ENCODE measurements at places on chromosomes 5 and 9.
A peak's percentile ranks its signal among the peaks of the same experiment; 100 is the strongest.

GRCh38 chr5:8366266-8366665, 497.3 kb downstream of the MTRR start:
- peak; percentile 41 for DNase-seq

DNA sequence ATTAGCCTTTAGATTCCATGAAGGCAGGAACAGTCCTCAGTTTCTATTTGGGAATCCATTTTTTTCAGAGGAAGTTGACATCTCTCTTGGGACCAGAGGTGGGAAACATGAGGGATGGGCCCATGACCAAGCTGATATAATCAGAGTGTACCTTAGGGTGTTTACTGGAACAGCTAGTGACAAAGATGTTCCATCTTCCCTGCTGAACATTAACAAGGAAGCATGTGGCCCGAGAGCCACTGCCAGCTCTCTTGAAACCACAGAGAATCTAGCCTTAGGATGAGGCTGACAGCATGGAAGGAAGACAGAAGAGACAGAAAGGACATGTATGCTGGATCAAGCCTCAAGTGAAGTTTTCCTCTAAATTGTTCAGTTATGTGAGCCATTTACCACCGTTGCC, 16.0 kb downstream of the AQP3 start:
- DNase-seq, result no peak

DNA sequence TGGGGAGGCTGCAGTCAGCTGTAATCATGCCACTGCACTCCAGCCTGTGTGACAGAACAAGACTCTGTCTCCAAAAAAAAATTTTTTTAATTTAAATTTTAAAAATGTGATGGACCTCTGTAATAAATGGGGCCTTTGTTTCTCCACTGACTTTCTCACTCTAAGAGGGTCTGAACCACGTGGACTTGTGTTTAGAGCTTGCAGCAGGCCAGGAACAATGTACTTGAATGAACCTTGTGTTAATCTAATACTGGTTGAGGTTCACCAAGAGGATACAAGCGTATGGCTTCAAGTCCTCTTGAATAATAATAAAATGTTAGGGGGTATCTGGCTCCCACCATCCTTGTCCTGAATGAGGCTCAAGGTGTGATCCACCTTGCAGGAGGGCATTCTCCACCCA, 14.4 kb upstream of the SLC2A8 start:
- no peak for DNase-seq

- DNase-seq, result no peak
These were observed 505.7 kb upstream of the ARRDC3 start for GRCh38 chr5:91888810-91889209.

- DNase-seq, result no peak
These were observed 255.3 kb upstream of the SMARCA2 start for GRCh38 chr9:1759771-1760300.

- DNase-seq, result no peak
These were observed 39.9 kb downstream of the DUSP1 start for GRCh38 chr5:172730981-172731679.

- no peak for DNase-seq
These were observed 28.0 kb upstream of the IRX2 start for GRCh38 chr5:2779459-2779858.

DNA sequence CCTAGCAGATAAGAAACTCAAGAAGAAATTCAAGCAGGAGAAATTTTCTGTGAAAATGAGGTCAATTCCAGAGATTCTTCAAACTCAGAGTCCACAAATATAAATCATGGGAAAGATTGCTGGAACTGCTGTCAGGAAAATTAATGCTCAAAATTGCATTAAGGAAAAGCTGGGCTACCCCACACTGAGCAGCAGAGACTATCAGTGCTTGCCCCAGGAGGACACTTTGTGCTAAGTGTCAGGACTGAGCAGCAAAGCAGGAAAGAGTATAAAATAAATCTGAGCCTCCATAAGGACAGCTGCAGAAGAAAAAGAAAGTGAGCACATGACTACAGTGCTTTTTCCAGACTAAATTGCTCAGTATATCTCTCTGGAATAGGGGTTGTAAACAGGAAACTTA, 81.6 kb downstream of the RGS7BP start:
- no peak for DNase-seq

- no peak for DNase-seq
These were observed 59.3 kb downstream of the PSD2 start for GRCh38 chr5:139854953-139855352.

DNA sequence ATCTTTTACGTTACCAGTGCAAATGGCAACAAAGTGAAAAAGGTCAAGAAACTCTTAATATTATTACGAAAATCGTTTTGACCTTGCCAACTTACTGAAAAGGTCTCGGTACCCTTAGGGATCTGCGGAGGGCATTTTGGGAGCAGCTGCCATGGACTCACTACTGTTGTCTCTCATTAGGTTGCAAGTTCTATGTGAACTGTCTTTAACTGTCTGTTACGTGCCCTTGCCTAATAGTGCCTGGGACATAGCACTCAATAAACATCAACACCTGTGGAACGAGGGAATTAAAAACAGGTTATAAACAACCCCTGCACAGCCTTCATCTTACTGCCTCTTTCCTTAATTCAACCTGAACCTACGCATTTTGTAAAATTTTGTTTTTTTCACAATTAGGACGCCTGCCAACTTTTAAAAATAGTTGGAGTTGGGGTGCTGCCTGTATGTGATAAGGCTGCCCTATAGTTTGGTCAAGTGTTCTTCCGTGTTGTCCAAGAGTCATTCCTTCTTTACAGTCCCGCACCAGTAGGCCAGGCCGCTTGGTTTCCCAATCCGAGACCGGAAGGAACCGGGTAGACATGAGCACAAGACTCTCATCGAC, 527 bp upstream of the SREK1 start:
- DNase-seq, result no peak

- DNase-seq, result no peak
These were observed 181.5 kb upstream of the PIK3R1 start for GRCh38 chr5:68033961-68034571.

DNA sequence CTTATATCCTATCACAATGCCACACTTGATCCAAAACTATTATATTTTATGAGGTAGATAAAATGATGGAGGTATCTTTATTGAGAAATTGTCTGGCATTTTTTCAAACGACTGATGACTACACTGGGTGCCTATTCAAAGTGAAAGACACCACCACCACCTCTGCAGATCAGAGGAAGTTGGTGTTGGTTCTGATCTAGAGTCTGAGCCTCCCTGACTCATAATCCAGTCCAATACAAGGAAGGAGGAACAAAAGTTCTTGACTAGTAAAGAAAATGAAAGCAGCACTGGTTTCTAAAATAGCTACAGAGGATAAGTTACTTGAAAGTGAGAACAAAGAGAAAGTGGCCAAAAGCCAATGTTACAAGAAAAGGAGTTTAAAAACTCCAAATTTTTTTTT, 139.9 kb downstream of the RFX3 start:
- DNase-seq, result no peak

DNA sequence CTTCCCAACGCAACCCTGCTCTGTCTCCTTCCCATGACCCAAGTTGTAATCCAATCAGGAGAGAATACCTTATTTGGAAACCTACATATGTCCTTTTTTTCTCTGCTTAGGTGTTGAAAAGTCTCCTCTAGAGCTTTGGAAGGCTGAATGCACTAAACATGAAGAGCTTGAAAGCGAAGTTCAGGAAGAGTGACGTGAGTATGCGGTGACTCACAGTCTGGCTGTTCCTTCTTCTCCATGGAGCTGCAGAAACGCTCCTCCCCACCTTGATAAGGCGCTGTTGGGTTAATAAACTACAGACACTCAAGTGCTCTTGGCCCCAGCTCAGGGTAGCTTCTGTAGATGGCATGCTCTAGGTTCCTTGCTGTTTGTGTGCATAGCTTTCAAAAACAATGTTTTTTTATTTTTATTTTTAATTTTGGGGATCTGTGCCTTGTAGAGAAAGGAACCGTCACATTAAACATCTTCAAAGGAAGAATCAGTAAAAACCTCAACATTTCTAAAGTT, 30.7 kb downstream of the RAI14 start:
- DNase-seq, result no peak

DNA sequence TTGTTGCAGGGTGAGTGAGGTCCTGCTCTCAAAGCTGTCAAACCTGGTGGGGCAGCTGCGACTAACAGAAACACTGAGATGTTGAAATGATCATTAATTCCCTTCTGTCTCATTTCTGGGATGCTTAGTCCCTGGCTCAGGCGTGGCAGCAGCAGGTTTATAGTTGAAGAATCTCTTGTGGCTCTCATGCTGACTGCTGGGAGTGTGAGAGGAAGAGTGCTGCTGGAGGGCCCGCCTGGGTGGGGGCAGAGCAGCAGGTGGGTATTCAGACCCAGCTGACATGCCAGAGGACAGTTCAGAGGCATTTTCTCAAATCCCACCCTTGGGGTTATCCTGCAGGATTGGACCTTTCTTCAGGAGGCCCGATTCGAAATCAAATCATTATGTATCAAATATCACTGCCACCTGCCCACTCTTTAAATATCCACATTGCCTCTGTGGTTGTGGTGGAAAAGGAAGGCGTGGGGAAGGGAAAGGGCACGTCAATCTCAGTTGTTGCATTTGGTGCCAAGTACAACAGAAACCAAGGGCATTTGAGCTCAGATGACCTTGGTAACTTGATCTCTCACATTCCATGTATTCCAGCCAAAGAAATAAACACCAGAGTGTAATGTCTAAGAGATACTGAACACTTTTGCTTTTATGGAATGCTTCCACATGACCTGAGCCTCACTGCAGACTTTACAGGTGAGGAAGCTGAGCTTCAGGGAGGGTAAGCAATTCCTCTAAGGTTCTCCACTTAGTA, 224.3 kb downstream of the AOPEP start:
- no peak for DNase-seq

Data from NCI-H526 (cell line).